RCC 7860 (cell line): ENCODE measurements at places on chromosomes 1 and 21.

DNA sequence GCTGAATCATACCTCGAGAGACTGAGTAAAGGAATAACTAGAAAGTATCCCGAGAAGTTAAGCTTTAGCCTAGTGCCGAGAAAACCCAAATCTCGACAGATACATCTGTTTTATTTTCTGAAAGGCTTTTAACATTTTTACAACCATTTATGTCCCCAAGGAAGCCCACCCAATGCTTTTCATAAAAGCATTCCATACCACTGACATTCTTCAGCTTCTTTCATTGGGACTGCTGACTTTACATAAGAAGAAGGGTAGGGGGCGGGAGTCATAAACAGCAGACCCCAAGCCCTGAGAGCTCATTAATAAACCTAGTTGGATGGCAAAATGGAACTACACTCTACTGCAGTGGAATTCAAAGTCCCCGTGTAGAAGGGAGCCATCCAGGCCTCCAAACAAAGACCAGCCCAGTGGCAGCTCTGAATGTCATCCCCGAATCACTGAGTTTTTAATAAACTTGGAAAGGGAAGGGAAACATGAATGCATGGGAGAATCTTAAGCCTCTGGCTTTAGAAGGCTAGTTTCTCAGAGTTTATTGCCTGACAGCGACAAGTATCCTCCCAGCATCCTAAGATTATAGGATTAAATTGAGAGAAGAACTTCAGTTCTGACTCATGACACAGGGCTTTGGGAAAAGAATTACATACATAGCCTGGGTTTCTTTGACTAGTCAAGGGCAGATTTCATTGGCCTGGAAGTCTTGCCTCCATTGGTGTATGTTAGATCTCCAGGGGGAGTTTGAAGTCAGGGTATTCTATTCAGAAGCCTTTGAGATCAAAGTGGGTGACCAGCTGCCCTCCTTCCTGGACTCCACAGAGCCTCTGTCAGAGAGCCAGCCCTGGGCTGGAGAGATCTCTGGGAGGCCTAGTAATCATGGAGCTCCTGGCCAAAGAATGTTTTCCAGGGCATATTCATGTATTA lies 3.7 kb downstream of the ATF3 start:
- DNase-seq, result no peak

DNA sequence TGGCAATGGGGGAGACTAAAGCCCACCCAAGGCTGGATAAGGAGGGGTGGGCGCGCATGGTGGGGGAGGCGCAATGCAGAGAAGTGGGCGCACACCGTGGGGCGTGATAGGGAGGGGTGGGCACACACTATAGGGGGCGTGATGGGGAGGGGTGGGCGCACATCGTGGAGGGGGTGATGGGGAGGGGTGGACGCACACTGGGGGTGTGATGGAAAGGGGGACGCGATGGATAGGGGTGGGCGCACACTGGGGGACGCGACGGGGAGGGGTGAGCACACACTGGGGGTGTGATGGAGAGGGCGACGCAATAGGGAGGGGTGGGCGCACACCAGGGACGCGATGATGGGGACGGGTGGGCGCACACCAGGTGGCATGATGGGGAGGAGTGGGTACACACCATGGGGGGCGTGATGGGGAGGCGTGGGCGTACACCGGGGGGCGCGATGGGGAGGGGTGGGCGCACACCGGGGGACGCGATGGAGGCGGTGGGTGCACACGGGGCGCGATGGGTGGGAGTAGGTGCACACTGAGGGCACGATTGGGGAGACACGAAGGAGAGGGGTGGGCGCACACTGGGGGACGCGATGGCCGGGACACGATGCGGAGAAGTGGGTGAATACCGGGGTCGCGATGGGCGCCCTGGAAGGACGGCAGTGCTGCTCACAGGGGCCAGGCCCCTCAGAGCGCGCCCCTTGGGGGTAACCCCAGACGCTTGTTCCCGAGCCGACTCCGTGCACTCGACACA lies 929 bp downstream of the SUMO3 start:
- no peak for DNase-seq

DNA sequence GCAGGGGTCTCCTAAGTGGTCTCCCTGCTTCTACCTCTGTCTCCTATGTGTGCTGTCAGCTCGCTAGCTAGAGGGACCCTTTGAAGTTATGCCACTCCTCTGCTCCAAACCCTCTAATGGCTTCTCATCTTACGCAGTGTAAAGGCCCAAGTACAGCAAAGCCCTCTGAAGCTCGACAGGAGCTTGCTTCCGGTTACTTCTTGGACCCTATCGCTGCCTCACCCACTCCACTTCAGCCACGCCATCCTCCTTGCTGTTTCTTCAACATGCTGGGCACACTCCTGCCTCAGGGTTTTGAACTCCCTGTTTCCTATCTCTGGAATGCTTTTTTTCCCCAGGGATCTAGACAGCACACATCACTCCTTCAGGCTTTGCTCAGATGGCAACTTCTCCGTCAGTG lies 102.3 kb upstream of the F3 start:
- no peak for DNase-seq

- DNase-seq, result no peak
Observed at GRCh38 chr1:115882913-115883902, 42.3 kb upstream of the NHLH2 start.

GRCh38 chr1:225762444-225762843 lies 15.2 kb upstream of the SRP9 start:
- DNase-seq, result peak; percentile 81

- DNase-seq, result no peak
Observed at GRCh38 chr1:223834660-223835263, 11.0 kb downstream of the TP53BP2 start.

GRCh38 chr1:40132383-40133311 lies 28.5 kb upstream of the RLF start:
- no peak for DNase-seq

- DNase-seq, result no peak
Observed at GRCh38 chr1:79006564-79006963, at the start of gene ADGRL4. Gene ADGRL4, minus strand, starts transcription at chr1:79006730. Its CDS starts 76 bp downstream, at chr1:79006654.

DNA sequence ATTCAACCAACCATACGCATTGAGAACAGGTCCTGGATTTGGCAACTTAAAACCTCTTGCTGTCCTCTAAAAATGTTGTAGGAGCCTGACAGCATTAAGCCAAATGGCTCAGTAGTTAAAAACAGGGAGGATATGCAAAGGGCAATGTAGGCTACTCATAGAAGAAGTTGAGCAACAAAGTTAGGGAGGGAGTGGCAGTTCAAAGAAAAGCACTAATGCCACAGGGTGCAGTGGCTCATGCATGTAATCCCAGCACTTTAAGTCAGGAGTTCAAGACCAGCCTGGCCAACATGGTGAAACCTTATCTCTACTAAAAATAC lies 92.9 kb upstream of the ERG start:
- DNase-seq, result no peak

GRCh38 chr1:16143566-16144324 lies 12.1 kb downstream of the EPHA2 start:
- peak; percentile 88 for DNase-seq

GRCh38 chr1:50517488-50517887 lies 94.2 kb upstream of the DMRTA2 start:
- no peak for DNase-seq

DNA sequence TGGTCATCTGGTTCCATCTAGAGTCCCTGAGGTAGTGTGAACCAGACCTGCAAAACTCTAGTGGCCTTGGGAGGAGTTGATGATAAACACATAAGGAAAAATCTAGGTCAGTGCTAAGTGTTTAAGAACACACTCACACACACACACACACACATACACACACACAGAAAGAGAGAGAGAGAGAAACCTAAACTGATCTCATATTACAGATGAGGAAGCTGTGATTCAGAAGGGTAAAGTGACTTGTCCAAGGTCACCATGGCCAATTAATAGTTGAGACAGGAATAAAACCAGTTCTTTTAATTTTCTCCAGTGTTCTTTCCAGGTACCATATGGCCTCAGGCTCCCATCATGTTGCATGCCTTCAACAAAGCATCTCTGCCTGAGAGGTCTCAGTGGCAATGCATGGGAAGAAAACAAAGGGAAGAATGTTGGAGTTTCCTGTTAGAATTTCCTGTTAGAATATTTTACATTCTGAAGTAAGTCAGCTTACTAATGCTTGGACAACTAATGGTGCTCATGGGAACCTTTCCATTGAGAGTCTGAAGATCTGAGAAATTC lies 77.3 kb upstream of the TSPAN2 start:
- DNase-seq, result peak; percentile 43

DNA sequence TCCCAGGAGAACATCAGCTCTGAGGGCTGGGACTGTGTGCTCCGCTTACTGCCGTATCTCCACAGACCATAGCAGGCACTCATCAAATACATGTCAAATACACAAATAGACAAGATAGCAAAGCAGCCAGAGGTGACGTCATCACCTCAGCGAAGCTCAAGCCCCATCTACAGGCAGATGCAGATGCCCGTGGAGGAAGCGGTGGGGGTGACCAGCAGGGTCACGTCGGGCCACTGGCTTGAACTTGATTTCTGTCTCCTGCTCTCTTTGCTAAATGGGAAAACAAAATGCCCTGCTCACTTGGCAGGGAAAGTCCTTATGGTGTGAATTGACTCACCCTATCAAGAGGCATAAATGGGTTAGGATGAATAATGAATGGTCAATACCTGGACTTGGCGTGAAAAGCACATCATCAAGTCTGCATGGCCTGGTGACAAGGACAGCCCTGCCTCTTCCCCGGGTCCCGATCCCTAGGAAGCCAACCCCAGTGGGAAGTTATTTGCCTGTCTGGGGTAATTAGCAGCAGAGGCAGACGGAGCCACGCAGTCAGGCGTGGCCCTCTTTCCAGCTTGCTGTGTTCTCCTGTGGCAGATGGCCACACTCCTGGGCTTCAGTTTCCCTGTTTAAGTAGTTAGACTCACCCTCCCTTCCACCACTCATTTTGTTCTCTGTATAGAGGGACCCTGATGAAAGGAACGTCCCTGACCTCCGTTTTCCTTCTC lies 536.0 kb downstream of the NPHP4 start:
- DNase-seq, result no peak

- no peak for DNase-seq
Observed at GRCh38 chr1:64986903-64987871, 20.8 kb upstream of the JAK1 start.

GRCh38 chr1:31944205-31945089 lies 6.3 kb upstream of the PTP4A2 start:
- DNase-seq, result no peak

DNA sequence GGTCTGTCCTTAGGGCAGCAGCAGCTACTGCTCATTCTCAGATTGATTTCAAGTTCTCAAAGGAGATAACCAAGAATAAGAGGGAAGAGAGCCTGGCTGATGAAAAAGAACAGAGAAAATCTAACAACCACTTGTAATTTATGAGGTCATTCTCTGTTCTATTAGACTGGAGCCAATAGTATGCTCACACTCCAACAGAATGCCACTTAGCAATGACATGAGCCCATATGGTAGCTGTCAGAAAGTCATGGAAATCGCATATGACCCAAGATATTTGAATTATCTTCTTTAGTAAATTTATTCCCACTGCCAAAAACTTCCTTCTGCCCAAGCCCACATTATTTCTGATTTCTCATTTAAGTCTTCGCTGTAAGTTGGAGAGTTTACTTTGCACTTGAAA lies 53.7 kb upstream of the PLA2G4A start:
- no peak for DNase-seq

DNA sequence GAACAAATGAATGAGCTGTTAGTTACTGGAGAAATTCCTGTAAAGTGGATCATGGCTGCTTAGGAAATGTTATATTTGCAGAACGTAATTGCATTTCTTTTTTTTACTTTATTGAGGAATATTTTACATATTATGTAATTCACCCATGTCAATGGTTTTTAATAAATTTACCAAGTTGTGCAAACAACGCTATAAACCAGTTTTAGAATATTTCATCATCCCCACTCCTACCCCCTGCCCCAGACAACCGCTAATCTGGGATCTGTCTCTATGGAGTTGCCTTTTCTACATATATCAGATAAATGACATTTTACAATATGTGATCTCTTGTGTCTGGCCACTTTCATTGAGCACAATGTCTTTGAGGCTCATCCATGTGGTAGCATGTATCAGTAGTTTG lies 4.3 kb upstream of the IFFO2 start:
- no peak for DNase-seq

DNA sequence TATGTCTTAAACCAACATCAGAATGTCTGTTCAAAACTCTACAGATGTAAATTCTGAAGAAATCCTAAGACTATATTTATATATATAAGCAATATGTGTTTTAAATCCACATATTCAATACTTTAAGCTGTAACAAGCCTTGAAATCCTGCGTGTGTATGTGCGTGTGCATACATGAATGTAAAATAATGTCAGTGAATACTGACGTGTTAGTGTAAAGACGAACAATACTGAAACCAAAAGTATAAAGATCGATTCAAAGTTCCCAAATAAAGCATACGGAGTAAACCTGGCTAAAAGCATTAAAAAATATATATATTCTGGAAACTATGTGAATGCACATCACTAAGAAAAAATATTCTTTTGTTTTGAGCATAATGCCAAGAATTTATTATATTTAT lies 668.6 kb upstream of the NCAM2 start:
- DNase-seq, result no peak

DNA sequence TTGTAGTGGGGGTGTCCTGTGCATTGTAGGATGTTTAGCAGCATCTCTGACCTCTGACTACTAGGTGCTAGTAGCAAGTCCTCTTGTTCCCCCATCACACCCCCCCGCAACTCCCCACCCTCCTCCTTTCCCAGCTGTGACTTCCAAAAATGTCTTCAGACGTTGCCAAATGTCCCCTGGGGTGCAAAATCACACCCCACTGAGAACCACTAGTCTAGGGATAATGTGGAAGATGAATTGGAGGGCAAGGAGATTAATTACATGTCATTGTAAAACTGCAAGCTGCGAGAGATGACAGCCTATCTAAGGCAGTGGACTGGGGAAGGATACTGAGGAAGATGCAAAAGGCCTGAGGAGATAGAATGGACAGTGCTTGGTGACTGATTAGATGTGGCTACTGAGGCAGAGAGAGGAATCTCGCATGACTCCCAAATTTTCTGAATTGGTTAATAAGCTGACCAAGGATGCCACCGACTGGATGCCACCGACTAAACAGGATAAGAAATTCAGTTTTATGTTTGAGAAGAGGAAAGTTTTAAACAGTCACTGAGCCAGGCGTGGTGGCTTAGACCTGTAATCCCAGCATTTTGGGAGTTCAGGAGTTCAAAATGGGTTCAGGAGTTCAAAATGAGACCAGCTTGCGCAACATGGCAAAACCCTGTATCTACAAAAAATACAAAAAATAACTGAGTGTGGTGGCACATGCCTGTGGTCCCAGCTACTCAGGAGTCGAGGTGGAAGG lies 3.1 kb upstream of the JAK1 start:
- no peak for DNase-seq

DNA sequence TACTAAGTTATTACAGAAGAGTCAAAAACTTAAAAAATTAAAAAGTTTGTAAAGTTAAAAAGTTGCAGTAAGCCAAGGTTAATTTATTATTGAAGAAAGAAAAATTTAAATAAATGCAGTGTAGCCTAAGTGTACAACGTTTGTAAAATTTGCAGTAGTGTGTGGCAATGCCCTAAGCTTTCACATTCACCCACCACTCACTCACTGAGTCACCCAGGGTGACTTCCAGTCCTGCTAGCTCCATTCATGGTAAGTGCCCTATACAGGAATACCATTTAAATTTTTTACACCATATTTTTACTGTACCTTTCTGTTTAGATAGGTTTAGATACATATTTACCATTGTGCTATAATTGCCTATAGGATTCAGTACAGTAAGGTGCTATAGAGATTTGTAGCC lies 88.6 kb downstream of the CTH start:
- DNase-seq, result peak; percentile 29

GRCh38 chr1:65063025-65063424 lies 85.0 kb upstream of the AK4 start:
- DNase-seq, result peak; percentile 26
